ENCODE measurements at places on chromosomes 2 and 18. TPM values are rescaled to one million over a fixed set of nuclear protein-coding genes. Genes with fewer than 3 reads are reported as not detected.

GRCh38 chr2:26660363-26660962, 19.3 kb upstream of the CIB4 start:
- no peak for DNase-seq

DNA sequence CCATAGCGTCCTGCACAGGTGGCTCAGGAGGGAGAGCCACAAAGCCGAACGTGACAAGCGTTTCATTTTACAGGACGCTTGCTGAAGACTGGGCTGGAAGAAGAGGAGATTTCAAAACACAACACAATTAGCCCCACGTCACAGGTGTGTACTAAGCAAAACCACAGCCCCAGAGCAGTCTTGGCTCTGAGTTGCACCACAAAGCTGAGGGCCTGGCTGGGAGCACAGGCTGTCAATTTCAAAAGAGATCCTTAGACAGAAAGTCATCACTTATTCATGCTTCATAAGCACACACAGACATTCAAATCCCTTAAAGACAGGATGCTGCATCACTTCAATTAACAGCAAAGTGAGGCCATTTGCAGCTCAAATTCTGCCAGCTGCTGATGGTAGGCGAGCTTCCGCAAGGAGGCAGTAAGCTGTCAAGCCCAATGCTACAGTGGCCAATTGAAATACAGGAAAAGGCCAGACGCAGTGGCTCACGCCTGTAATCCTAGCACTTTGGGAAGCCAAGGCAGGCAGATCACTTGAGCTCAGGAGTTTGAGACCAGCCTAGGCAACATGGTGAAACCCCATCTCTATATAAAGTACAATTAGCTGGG, 79.6 kb downstream of the SKA1 start:
- DNase-seq: no peak

GRCh38 chr2:141467331-141467730, 663.5 kb downstream of the LRP1B start:
- DNase-seq: no peak

CXCR4 gene
- 2.0 TPM for total RNA-seq

SFTPB gene
- total RNA-seq: 0.46 TPM

SAG gene
- not detected for total RNA-seq
